ENCODE measurements at places on chromosomes 6 and 20.

DNA sequence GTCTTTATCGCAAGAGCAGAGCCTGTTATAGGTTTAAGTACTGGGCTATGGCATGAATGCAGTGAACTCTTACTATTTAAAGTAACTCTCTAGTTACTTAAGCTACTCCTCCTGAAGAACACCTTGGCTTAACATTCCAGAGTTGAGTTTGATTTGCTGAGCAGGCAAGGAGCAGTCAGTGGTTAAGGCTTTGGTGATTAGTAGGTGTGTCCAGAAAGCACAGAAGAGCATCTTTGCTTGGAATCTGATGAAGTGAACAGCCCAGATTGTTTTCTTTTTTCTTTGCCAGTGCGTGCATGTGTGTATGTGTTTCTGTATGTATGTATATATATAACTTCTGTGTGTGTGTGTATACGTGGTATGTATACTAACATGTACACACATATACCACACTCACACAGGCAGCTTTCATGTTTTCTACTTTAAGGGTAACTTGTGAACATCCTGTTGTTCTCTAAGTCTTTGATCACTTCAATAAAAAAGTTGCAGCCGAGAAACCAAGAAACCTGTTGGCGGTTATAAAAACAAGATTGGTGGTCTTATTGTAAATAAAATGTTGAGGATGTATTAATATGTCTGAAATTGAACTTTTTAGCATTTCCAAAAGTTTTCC lies 56.2 kb upstream of the TULP4 start:
- DNase-seq = no peak

- no peak for DNase-seq
Measured at GRCh38 chr6:86609549-86610388, 327.6 kb upstream of the HTR1E start.

DNA sequence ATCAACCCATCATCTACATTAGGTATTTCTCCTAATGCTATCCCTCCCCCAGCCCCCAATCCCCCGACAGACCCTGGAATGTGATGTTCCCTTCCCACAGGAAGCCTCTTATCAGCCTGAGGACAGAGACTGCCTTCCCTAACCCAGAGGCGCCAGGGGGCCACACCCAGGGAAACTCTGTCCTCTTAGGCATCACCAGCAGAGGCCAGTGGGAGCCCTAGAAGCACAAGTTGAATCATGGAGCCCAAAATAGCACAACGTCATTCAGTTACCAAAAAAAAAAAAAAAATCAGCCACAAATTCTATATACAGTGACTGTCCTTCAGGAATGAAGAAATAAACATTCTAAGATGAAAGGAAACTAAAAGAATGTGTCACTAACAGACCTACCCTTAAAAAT lies 625.7 kb downstream of the TFAP2A start:
- no peak for DNase-seq

- no peak for DNase-seq
Measured at GRCh38 chr6:4384656-4385055, 249.3 kb upstream of the ECI2 start.

DNA sequence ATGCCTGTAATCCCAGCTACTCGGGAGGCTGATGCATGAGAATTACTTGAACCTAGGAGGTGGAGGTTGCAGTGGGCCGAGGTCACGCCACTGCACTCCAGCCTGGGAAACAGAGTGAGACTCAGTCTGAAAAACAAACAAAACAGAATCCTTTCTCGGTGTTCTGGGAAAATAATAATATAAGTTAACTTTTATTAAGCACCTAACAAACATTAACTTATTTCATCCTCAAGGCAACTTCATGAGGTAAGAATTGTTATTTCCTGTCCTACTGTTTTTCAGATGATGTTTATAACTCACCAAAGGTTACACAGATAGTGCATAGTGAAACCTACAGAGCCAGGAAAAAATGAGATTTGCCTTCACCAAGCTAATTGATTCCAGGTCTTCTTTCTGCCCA lies 221.4 kb downstream of the PHACTR1 start:
- DNase-seq = no peak

- DNase-seq = peak; percentile 61
Measured at GRCh38 chr20:58850693-58851174, at the start of gene GNAS-AS1. Gene GNAS-AS1 (minus strand): TSS chr20:58850902.
